GF-D8 (cell line): ENCODE measurements at places on chromosomes 7 and 10.

- no peak for DNase-seq
These were observed 73.3 kb downstream of the ARID5B start for GRCh38 chr10:61974601-61975390.

DNA sequence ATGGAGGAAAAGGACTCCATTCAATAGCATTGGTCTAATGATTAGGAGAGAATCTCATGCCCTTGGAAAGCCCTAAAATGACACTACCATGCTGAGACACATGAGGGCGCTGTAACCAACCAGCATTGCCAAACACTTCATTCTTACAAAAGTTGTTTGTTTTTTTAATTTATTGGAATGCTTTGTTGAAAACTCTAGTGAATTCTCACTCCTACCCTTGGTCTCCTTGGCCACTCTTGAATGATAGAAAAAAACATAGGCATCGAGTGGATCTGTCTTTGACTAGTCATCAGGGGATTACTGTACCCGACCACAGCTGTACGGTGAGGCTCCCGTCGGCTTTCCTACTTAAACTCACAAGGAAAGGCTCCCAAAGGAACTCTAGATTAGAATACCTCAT lies 29.3 kb upstream of the ADD3 start:
- DNase-seq = no peak

- DNase-seq = peak; percentile 100
These were observed 153.7 kb downstream of the DNAJB6 start for GRCh38 chr7:157490465-157490912.

DNA sequence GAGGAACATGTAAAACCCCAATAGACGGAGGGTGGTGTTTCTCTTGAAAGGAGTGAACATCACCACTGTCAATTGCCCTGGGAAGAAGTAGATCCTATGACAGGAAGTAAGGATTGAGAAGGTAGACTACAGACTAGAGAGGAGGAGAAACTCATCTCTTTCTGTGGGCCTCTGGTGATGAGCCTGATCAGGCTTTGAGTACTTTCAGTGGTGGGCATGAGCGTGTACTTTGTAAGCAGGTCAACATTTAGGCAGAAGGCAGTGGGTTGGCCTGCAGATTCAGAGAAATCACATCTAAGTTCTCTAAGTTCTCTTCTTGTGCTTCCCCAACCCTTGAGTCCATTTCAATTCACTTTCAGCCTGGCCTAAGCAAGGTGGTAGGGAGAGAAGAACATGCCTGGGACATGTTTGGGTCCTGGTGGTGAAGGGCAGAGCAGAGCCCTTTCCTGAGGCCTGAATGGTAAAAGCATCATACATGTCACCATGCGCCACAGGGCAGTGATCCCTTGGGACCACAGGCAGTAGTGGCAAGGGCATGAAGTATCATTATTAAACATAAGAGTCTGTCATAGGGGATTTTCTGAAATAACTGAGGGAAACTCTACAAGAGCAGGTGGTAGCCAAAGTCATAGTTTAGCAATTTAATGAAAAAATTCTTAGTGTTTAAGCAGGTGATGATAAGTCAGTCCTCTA lies 56.4 kb upstream of the ANKRD1 start:
- DNase-seq = no peak

DNA sequence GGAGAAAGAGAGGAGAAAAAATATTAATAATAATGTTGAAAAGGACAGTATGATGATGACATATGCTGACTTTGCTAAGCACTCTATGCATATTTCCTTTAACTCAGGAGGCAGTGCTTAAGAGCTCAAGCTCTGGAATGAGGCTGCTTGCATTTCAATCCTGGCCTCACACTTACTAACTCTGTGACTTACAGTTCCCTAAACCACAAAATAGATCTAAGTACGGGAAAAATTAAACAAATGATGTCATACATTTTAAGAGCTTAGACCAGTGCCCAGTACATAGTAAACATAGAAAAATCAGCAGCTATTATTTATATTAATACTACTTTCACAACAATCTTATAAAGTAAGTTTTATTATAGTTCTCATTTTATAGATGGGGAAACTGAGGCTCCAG lies 61.3 kb downstream of the GFRA1 start:
- DNase-seq = no peak

GRCh38 chr10:79096514-79096913 lies 27.7 kb downstream of the ZMIZ1 start:
- no peak for DNase-seq

DNA sequence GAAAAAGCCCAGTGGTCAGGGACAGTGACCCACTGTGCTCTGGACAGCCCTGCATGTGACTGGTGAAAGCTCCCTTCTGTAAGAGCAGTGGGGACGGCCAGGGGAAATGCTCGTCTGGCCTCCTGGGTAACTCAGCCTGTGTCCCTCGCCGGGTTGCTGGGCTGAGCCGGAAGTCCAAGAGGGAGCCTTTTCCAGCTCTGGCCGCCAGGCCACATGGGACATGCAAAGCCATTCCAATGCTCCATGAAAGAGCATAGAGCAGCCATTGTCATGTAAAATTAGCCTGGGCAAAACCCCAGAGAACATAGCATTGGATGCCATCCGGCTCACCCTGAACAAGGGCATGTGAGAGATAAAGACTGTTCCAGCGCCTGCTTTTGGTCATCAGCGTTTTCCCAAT lies 64.9 kb upstream of the ADRB1 start:
- no peak for DNase-seq

GRCh38 chr10:69101451-69102095 lies 13.7 kb downstream of the SRGN start:
- peak; percentile 15 for DNase-seq

DNA sequence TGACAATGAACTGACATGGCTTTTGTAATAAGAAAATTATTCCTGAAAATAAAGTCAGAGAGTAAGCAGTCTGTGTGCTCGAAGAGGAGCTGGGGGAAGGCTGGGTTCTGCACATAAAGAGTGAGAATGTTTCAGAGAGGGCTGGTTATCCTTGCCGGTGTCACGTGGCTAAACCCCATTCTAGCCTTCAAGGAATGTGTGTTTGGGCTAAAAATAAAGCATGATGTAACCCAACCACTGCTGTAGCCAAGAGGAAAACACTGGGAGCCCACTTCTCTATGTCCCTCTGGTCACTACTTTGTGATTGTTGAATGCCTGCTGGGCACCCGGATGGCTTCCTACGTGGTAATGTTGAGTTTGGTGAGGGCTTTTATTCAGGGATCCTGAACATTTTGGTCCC lies 23.5 kb downstream of the WDFY4 start:
- DNase-seq = no peak

DNA sequence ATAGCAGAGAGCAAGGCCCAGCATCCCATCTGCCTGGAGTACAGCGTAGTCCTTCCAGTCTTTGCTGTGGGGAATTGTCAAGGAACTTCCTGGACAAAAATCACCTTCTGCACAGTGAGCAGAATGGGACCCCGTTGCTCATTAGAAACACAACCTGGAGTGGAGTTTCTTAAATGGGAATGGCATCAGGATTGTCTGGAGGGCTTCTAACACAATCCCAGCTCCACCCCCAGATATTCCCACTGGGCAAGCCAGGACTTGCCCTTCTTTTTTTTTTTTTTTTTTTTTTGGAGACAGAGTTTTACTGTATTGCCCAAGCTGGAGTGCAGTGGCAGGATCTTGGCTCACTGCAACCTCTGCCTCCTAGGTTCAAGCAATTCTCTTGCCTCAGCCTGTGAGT lies 356.4 kb downstream of the GALNT17 start:
- DNase-seq = no peak

DNA sequence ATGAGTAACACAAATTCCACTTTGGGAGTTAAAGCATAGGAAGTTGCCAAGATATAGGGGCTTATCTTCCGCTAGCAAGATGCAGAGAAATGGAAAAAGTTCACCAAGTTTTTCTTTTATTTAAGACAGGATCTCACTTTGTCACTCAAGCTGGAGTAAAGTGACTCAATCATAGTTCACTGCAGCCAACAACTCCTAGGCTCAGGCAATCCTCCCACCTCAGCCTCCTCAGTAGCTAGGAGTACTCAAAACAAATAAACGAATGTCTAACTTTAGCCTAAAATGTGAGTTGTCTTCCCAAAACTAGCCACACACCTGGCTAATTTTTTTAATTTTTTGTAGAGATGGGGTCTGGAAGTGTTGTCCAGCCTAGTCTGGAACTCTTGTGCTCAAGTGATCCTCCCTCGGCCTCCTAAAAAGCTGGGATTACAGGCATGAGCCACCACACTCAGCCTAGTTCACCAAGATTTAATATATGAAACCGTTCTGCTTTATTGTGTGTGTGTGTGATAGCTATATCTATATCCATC lies 9.9 kb downstream of the VIM start:
- DNase-seq = no peak

GRCh38 chr7:115363916-115364315 lies 442.0 kb downstream of the MDFIC start:
- no peak for DNase-seq

DNA sequence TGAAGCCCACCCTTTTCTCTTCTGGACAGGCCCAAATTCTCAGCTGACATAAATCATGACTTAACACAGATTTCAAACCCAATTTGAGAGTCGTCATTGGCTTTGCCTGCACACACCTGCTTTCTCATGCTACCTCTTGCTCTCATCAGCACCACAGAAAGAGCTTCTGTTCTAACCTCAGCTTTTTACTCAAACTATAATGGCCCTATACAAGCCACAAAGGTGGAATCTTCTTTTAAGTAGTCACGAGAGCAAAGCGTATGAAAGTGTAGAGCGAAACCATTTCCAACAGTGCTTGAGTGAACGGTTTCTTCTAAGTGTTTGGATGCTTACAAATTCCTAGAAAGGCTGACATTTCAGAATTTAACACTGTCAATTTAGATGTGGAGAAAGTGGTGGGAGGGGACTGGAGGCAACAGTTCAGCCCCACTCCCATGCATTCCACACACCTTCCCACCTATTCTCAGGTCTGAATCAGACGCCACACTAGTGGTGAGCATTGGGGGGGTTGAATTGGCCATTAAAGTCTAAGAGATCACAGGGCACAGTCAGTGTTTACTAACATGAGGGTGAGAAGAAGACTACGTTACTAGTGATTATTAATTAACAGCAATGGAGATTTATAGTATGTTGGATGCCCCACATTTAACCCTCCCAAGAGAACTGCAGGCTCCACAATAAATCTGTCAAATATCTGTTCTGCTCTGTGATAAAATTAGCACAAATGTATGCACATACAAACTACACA lies 114.0 kb downstream of the PRKCQ start:
- DNase-seq = no peak

GRCh38 chr7:30069096-30069867 lies 41.1 kb downstream of the PLEKHA8 start:
- no peak for DNase-seq

DNA sequence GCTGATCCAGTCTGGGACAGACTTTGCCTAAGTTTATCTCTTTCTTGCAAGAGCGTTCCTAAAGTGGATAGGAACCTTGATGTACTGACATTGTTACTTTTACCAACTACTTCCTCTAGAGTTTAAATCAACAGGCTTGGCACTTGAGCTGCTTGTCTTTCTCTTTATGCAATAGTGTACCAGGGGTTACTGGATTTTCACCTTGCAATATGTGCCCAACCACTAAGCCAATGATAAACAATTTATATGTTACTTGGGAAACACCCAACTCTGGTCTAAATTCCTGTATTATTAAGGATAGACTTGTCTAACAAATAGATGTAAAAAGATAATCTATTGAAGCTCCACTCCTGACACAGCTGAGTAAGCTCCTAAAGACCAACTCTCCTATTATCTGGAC lies 470.2 kb downstream of the SH2D4B start:
- DNase-seq = no peak

DNA sequence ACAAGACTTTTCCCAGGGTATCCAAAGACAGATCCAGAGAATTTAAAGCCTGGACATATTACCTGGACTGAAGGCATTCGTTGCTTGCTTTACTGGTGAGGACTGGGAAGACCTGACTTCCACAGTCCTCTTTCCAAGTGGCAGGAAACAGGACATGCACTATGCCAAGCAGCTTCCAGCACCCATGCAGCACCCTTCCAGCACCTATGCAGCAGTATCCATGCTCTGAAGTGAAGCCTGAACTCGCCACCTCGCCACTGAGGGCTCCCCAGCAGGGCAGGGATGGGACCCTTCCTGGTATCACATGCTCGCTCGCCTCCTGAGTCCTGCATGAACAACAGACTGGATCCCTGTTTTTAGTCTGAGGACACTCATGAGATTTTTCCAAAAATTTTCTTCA lies 189.9 kb upstream of the KLF14 start:
- DNase-seq = no peak

DNA sequence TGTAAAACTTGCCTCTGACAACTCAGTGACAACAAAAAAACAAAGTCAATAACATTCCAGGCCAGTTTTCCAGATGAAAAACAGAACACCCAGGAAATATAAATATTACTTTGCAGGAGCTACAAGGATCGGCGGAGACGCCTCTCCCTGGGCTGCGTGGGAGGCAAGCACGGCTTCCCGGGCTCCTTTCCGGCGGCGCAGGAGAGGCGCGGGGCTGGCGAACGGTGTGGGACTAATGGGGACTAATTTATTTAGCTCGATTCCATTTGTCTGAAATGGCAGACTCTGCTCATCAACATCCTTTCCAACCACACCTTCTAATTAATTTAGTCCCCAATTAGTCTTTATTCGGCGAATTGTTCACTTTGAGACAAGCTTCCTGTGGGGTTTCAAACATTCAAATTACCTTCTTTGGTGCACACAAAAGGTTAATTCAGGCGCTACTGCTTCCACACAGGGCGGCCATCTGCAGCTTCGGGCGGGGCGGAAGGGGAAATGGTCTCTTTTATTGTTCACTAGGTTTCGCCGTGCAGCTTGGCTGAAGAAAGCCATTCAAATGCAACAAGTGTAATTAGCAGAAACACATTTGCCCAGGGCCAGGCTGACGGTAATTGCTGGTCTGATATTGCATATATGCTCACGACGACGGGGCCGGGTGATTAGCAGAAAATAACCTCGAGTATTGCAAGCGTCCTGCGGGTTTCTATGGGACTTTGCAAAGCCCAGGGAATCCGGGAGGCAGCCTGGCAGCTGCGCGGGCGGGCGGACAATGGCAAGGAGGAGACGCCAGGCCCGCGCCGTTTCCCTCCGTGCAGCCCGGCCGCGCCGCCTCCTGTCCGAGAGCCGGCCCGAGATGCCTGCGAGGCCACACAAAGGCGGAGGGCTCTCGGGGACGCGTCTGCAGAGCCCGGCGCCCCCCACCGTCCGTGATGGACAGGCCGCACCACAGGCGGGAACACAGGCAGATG lies 270.1 kb downstream of the PTPRN2 start:
- no peak for DNase-seq
